ENCODE measurements at places on chromosomes 16 and 17.
A peak's percentile ranks its signal among the peaks of the same experiment; 100 is the strongest.

- no peak for DNase-seq
These were observed 2.1 kb downstream of the CMTM2 start for GRCh38 chr16:66581246-66581952.

GRCh38 chr17:61233991-61234750, 165.5 kb upstream of the TBX2 start:
- no peak for DNase-seq

DNA sequence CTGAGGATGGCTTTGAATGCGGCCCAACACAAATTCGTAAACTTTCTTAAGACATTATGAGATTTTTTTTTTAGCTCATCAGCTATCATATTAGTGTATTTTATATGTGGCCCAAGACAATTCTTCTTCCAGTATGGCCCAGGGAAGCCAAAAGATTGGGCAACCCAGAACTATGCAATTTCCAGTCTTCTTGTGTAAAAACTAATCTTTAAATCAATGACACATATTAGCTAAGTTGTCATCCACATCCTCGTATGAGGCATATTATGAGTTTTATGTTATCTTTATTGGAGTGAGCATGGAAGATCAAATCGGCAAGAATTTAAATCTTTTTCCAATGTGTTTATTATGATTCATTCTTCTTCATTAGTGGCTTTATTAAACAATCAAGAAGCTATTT, 198.6 kb upstream of the HSBP1 start:
- no peak for DNase-seq

DNA sequence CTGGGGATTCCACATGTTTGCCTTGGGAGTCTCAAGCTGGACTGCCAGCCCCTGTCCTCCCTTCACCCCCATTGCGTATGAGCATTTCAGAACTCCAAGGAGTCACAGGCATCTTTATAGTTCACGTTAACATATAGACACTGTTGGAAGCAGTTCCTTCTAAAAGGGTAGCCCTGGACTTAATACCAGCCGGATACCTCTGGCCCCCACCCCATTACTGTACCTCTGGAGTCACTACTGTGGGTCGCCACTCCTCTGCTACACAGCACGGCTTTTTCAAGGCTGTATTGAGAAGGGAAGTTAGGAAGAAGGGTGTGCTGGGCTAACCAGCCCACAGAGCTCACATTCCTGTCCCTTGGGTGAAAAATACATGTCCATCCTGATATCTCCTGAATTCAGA, 28.9 kb downstream of the CDRT15 start:
- DNase-seq = no peak

- no peak for DNase-seq
These were observed at the start of gene PRSS8 for GRCh38 chr16:31135535-31136286. TSS of gene PRSS8 (minus strand) at chr16:31135727. CDS start at chr16:31135498, 229 bp downstream.

DNA sequence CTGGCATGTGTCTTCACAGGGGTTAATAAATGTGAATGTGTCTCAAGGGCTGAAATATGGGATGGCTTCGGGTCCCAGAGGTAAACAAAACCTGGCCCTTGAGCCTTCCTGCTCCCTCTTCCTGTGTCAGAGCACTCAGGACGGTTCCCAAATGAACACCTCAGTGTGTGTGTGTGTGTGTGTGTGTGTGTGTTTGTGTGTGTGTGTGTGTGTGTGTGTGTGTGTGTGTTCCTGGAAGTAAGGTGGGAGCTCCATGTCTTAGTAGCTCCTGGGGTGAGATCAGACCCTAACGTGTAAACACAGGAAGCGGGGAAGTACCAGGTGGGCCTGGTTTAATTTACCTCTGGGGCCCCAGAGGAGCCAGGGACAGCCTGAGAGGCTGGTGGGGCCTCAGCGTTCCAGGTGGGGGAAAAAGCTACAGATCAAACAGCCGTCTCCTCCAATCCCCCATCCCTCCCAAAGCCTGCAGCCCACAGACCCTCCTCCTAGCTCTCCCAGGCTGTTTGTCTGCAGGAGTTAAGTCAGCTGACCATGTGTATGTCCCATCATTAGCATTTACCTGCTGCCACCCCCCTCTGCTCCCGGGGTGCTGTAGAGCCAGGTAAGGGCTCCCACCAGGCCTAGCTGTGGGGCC, 6.1 kb downstream of the KIF19 start:
- DNase-seq = no peak

DNA sequence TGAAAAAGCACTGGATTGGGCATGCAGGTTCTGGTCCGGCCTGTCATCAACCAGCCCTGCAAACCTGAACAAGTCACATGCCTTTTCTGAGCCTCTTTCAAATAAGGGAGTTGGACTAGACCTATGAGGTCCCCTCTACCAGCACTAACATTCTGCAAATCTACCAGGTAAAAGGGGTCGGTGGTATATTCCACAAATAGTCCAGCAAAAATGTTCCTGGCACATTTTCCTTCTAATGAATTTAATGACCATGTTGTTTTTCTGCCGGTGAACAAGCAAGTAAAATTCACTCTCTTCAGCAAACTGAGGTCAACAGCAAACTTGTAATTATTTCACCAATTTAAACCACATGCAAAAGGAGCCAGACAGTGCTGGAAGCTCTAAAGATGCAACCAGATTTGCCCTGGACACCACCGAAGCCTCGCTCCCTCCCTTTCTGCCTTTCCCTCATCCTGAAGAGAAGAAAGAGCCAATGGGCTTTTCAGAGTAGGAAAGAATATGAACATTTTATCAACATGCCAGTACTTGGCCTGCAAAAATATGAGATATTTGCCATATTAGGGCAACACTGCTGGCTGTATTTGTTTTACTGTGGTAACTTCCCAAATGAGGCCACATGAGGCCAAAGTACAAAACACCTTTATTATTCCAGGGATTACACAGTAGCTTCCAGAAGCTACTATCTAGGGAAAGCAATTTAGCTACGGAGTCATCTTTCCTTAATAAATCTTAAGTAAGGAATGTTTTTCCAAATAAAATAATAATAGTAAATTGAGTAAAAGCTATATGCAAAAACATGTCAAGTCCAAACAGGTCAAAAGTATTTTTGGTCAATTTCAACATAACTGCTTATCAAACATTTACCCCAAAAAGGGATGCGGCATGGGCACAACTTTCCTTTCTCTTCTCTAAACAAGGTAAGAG, 45.0 kb downstream of the USP31 start:
- DNase-seq = no peak

DNA sequence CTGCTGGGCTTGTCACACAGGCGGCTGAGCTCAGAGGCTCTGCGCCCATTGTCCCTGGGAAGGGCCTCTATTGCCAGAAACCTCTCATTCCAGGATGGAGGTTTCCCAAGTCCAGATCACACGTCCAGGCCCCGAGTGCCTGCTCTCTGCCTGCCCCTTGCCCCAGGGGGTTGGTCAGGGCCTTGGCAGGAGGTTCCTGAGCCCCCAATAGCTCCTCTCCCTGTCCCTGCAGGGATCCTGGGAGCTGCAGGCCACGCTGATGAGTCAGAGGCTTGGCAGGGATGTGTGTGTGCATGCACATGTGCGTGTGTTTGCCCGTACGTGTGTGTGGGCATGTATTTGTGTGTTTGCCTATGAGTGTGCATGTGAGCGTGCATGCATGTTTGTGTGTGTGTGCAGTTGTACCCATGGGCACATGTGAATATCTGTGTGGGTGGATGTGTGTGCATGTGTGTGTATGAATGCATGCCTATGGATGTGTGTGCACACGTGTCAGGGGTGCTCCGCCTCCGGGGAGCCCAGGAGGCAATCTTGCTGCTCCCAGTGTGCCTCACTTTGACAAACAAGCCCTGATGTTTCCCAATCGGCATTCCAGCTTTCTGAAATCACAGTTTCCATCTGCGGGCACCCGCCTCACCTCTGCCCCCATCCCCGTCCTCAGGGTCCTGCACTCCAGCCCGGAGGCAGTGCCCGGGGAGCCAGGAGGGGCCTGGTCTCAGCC, 98.4 kb upstream of the GSE1 start:
- DNase-seq = peak; percentile 38

- DNase-seq = no peak
These were observed 374.8 kb downstream of the ZFHX3 start for GRCh38 chr16:72673118-72673517.

GRCh38 chr17:42891539-42892152, 9.0 kb upstream of the G6PC1 start:
- DNase-seq = peak; percentile 29

- no peak for DNase-seq
These were observed 135.8 kb downstream of the USP31 start for GRCh38 chr16:23013484-23013883.

- DNase-seq = peak; percentile 89
These were observed 12.6 kb downstream of the THRA start for GRCh38 chr17:40075201-40075941.

Data from midbrain (tissue), 1 donor.